ENCODE measurements at places on chromosomes 16 and 17.

DNA sequence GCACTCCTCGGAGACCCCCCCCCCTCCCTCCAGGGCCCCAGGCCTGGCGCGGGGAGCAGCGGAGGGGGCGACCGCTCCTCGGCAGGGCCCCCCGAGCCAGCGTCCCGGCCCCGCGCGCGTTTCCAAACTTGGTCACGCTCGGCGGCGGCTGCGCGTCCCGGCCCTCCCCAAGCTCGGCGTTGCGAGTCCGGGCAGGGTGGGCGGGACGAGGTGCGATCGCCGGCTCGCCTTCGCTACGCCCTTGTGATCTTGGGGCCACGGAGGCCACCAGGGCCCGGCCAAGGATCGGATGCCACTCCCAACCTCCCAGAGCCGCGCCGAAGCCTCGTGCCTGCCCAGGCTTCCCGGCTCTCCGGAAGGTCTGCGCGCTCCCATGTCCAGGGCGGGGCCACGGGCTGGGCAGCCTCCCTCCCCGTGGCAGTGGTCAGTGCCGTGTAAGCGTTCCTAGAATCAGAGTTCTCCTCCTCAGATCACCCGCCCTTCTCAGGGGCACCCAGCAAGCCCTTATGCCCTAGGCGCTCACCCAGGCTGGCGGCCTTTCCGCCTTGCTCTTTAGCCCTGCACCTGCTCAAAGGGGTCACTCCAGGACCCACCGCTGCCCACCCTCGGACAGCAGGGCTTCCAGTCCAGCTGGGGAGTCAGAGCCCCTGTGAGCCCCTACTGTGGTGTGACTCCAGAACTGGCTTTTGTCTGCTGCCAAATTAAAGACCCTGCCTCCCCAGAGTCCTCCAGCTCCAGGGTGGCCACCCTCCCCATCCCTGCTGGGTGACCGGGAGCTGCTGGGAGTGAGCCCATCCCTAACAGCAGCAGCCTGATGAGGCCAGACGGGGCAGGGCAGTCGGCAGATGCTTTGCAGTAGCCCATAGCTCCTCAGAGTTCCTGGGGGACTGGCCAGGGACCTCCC, 12.2 kb upstream of the MRPS23 start:
- DNase-seq = peak; percentile 41

- no peak for DNase-seq
Measured at GRCh38 chr16:21652453-21652852, at the start of gene IGSF6. Gene IGSF6, minus strand, starts transcription at chr16:21652608. Its CDS starts 10 bp downstream, at chr16:21652598.

GRCh38 chr17:42647778-42648177, 11.3 kb upstream of the TUBG2 start:
- no peak for DNase-seq

- DNase-seq = no peak
Measured at GRCh38 chr17:30005709-30006320, 64.4 kb downstream of the EFCAB5 start.

- DNase-seq = peak; percentile 98
Measured at GRCh38 chr16:69726313-69727060, at the start of gene NQO1. Gene NQO1, minus strand, starts transcription at chr16:69726560. Its CDS starts 121 bp downstream, at chr16:69726439.

GRCh38 chr17:83195330-83196023, 116.1 kb downstream of the METRNL start:
- DNase-seq = peak; percentile 93

- DNase-seq = no peak
Measured at GRCh38 chr16:64693946-64694345, 427.9 kb downstream of the CDH11 start.

DNA sequence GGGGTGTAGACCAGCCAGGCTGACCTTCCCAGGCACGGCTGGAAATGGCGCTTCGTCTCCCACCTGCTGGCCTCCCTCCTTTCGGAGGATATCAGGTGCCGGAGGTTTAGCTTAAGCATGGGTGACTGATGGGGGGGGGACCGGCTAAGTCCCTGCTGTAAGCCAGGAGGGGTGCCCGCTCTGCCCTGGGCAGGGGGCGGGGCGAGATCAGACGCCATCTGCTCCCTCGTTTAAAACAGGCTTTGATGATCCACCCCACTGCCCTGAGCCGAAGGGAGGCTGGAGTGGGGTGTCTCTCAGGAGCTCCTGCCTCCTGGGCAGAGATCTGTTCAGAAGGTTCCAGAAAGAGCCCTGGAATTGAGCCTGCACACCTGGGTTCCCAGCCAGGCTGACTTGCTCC, 26.0 kb downstream of the C16orf74 start:
- no peak for DNase-seq

- DNase-seq = no peak
Measured at GRCh38 chr16:27920391-27920891, 143.1 kb downstream of the GSG1L start.

DNA sequence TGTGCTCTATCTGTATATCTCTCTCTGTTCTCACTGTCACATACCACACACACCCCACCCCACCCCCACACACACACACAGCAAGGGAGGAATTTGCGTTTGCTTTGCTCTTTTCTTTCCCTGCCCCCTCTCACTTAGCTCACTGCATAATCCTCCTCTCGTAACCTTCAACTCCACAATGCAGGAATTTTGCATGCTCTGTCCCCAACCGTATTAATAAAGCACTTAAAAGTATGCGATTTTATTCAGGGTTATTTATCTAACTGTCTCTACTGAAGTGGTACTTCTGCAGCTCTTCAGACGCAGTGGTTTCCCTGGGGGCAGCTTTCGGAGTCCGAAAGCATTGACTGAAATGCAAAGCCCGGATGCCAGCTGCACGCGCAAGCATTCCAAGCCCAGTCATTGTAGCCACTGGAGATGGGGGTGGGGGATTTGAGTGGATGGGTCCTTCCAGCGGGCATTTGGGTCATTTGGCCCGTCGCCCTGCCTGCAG, 105.4 kb upstream of the RBFOX1 start:
- DNase-seq = no peak

DNA sequence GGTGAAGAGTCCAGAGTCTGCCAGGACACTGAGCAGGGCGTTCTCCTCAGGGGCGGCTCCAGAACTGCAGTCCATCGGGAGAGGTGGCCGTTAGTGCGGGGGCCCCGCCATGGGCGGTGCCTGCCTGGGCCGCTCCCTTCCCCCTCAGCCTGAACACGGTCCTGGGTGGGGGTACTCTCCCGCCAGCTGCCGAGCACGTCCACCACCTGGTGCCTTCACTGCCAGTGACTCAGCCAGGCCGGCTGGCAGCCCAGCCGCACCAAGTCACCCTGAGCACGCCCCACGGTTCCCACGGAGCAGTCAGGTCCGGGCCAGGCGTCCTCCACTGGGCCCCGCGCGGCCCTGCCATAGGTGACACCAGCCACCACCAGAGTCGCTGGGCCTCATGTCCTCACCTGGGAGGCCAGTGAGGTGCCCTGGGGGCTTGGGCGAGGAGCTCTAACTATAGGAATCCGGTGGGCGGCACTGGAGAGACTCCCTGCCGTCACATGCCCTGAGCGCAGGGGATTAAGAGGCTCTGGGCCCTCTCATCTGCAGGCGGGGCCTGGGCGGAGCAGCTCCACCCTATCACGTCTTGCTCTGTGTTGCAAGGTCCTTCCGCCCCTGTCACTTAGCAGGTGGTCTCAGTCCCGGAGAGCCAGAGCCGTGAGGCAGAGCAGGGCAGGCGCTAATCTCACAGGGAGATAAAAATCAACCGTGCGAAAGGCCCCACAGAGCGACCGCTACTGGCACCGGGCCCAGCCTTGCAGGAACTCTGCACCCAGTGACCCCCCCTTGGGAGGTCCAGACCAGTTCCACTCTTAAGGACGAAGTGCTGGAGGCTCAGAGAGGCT, 14.3 kb downstream of the PIEZO1 start:
- DNase-seq = no peak

GRCh38 chr17:51997723-51998122, 160.8 kb downstream of the CA10 start:
- no peak for DNase-seq

GRCh38 chr17:79819085-79819484, 20.2 kb downstream of the CBX4 start:
- DNase-seq = no peak

GRCh38 chr17:21196126-21196525, 17.8 kb downstream of the TMEM11 start:
- DNase-seq = no peak

GRCh38 chr17:46264456-46265198, 30.3 kb upstream of the LRRC37A start:
- DNase-seq = peak; percentile 95

GRCh38 chr17:63476854-63477479, at the start of gene ACE:
Gene ACE, plus strand, starts transcription at chr17:63477061. Its CDS starts 34 bp downstream, at chr17:63477095.
- no peak for DNase-seq

- DNase-seq = peak; percentile 20
Measured at GRCh38 chr17:82702231-82702927, 3.9 kb upstream of the RAB40B start.

Measured in AG10803 (cell line).